ENCODE measurements at places on chromosomes 13 and 19.

DNA sequence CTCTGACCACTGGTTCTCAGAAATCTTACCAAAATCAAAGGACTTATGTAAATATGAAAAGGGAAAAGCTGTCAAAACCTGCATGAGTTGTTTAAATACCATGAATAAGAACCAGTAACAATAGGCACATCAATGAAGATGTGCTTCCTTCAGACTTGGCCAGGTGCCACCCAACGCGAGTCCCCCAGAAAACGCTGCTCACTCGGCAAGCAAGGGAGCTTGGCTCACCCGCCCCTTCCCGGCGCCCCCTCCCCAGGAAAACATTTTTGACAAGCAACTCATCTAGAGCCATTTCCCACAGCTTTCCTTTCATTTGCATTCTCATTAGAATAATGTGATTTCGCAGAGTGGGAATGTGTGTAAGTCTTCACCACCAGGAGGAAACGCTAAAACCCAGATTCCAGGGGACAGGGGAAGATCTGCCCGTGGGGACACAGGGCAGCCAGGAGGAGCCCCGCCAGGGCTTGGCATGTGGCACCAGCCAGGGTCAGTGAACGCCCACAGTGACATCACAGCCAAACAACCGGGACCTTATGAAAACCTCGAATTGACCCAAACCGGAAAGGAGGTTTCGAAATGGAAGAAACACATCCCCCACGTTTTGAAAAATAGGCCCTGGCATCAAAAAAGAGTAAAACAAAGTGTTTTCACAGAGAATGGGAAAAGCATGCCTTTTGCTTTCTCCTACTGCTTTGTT lies 366.2 kb upstream of the TSHZ3 start:
- DNase-seq: no peak

DNA sequence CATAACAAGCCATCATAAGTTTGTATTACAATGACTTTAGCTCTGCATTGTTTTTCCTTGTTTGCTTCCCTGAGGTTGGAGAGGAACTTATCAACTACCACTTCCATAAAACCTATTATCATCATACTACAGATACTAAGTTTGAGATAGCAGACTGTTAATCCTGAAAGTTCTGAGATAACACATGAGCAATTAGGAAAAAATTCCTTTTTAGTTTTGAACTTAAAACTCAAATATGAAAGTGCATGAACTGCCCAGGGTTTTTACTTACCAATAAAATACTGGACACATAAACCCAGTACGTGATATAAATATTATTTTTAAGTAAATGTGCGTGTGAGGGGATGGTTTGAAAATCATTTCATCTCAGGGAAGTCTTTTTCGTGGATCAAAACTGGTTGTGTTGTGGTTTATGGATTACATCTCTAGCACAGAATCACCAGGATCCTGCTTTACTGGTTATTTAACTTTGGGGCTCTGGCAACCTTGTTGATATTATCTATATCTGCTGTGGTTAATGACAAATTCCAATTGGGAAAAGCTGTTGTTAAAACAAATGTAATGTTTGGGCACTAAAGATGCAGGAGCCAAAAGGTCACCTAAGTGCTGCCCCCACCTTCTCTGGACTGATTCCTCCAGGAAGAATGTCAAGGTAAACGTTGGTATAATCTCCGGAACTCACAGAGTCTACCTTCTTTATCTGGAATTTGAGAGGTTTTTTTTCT lies 12.4 kb downstream of the CDX2 start:
- no peak for DNase-seq

DNA sequence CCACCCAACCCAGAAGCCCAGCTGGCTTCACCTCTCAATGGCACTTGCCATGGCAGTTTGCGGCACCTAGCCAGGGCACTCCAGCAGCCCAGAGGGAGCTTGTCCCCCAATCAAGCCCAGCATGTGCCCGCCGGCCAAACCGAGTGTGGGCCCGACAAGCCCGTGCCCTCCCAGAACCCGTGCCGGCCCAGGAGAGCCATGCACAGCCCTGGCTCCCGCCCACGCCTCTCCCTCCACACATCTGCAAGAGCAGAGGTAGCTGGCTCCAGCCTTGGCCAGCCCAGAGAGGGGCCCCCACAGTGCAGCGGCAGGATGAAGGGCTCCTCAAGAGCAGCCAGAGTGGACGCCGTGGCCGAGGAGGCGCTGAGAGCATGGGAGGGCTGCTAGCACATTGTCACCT lies 2278.0 kb upstream of the PCDH20 start:
- DNase-seq: no peak

- no peak for DNase-seq
Observed at GRCh38 chr19:18202778-18203407, 949 bp downstream of the RAB3A start.

GRCh38 chr13:36668316-36668715 lies 5.5 kb upstream of the SERTM1 start:
- no peak for DNase-seq

- DNase-seq: no peak
Observed at GRCh38 chr13:90950160-90950559, 397.3 kb upstream of the MIR17HG start.

- no peak for DNase-seq
Observed at GRCh38 chr19:1618157-1619093, 13.2 kb upstream of the UQCR11 start.

- no peak for DNase-seq
Observed at GRCh38 chr19:34482380-34483250, 1.1 kb downstream of the WTIP start.

GRCh38 chr13:23771956-23772355 lies 117.2 kb downstream of the MIPEP start:
- DNase-seq: no peak

DNA sequence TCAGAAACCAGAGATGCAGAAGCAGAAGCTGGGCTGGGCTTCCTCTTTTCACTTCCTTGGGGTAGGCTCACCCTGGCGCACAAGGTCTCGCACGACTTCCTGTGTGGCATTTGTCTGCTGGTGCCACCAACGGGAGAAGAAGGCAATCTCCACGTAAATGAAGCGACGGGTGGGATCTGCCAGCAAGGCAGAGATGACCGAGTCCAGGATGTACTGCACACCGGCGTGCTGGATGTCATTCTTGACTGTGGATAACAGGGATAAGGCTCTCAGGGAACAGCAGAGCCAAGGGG lies 1.3 kb downstream of the MAN2B1 start:
- no peak for DNase-seq

- no peak for DNase-seq
Observed at GRCh38 chr19:41195675-41196497, 2.9 kb downstream of the CYP2S1 start.

GRCh38 chr19:56778351-56778750 lies 62.2 kb downstream of the PEG3 start:
- DNase-seq: no peak

DNA sequence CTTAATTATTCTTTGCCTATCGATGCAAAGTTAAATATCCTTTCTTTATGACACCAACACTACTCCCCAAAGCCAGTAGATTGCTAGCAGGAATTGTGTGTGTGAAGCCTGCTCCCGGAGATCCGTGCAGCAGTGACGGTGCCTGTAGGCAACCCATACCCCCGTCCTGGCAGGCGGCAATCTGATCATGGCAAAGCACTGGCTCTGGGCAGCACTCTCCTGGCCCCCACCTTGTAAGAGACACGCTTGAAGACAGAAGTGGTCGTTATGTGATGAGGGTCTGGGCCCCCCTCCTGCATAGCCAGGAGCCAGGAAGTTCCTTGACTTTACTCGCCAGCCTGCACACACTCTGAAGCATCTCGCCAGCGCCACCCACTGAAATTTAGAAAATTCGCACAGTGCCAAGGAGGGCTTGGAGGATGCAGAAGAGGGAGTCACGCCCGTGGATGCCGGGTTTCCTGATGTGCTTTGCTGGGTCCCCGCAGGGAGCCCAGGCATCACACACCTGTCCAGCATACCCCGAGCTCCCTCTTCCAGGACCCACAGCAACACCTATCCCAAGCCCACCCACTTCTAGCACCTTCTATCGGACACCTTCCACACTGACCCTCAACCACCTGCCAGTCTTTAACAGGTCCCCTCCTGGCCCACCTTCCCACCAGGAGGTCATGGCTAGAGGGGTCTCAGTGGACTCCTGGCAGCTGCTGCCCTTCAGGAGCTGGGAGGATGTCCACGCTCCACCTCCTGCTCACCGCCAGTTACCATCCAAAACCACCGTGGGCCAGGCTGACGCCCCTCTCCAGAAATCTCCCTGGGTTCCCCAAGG lies 54.5 kb downstream of the CEBPG start:
- no peak for DNase-seq

DNA sequence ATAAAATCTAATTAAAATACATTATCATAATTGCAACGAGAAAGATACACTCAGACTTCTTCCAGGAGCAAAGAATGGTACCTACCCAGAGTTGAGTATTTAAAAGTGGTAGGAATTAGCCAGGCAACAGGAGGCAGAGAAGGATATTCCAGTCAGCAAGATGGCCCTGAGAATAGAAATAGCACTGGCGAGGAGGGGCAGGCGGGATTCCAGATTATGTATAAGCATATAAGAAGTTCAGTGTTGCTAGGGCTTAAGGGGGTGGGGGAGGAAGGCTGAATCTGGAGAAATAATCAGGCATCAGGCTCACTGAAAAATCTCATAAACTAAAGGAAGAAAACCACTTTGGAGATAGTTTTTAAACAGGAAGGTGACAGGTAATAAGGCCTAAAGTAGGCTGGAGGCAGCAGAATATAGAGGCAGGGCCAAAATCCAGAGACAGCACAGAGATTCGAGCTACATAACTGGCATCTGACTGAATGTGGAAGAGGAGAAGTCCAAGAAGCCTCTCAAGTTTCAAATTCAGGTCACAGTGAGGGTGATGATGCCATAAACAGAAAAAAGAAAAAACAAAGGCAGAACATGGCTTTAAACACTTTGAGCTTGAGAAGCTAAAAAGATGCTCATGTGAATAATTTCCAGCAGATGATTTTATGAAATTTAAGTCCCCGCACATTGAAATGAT lies 7.5 kb downstream of the KPNA3 start:
- DNase-seq: no peak

GRCh38 chr19:56727677-56728076 lies 56.1 kb upstream of the ZNF835 start:
- no peak for DNase-seq

GRCh38 chr19:16532440-16533234 lies 9.6 kb downstream of the CHERP start:
- DNase-seq: no peak

DNA sequence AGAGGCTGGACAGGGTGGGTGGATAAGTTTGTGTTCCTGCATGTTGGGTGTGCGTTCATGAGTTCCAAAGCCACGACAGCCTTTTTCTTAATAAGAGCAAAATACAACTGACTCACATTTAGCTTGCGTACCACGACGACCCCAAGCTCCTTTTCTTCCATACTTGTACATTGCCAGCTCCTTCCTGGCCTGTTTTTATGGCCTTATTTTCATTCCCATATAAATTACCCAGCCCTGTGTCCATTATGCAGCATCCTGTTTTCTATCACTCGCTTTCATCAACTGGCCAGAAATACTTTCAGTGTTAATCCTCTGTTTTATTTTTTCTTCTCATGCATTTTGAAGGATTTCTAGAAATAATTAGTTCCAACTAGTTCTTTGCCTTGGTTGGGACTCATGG lies 499.1 kb downstream of the FOXO1 start:
- DNase-seq: no peak

GRCh38 chr19:45598267-45599001 lies 3.6 kb downstream of the GPR4 start:
- DNase-seq: no peak

DNA sequence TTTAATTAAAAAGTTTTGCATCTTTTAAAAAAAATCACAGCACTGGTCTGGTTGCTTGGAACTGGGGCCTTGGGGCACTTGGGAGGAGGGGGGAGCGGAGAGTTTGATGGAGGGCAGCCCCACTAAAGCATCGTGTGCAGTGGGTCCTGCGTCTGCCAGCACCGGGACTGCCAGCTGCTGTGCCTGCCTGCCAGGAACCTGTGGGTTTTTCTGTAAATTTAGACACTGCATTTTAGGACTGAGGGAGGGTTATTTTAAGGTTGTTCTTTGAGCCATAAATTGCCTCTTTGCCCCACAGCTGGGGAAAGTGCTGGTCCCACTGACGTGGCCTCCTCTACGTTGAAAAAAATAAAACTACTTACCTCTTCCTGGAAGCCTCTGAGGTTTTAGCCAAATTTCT lies 2.9 kb downstream of the KLF2 start:
- no peak for DNase-seq

DNA sequence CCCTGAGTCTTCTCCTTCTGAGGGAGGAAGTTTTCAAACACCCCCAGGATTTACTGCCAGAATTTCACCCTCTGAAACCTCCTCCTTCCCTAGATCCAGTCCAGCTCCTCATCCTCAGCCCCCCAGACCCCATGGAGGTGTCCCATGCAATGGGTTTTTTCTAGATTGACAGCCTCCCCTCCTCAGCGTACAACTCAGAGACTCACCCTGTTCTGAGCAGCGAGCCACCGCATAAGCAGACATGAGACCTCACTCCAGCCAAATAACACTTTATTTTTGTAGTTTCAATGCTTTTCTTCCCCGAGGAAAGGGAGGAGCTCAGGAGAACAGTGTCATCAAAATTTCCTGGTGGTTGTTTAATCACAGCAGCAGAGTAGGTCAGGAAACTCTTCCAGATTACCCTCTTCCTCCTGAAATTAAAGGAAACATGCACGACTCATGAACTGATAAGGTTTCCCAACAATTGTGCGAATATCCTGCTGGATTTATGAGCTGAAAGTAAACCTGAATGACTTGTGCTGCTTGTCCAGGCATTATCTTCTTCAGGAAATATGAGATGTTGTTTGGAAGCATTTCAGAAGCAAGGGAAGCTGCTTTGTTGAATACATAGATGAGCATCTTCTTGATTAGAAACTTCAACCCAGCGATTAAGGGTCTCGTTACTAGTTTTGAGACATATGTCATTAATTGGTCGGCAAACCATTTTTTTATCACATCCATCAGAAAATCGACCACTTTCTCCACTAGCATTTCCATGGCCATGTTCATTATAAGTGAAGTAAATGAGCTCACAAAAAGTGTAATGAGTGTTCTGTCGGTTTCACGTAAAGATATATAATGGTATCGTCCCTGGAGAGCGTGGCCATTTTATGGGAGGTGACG lies 36.2 kb downstream of the ERICH4 start:
- DNase-seq: no peak

- no peak for DNase-seq
Observed at GRCh38 chr13:66623129-66623820, 606.9 kb downstream of the PCDH9 start.

DNA sequence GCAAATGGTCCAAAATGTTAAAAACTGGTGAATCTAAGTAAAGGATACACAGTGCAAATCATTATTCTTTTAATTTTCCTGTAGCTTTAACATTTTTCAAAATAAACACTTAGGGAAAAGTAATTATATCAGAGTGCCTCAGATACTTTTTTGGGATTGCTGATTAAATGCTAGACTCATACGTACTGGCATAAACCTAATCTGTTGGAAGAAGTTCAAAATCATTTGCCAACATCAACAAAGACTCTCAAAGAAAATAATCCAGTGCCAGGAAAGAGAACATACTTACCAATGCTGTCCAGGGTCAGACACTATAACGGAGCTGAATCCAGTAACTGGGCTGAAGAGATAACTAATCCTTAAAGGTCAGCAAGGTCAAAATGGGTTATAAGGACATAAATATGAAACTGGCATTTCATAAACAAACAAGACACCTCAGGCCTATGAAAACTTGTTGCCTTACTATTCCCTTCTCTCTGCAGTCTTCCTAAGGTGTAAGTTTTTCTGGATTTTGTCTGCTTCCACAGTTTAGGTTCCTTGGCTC lies 3.3 kb upstream of the ZNF420 start:
- DNase-seq: no peak
